Fibroblast of upper back skin (primary cell): ENCODE measurements at places on chromosomes 2 and 18.

GRCh38 chr2:238855891-238856580, 8.2 kb downstream of the TWIST2 start:
- no peak for DNase-seq

- DNase-seq, result peak; percentile 55
Observed at GRCh38 chr18:45569566-45570275, 45.6 kb upstream of the SLC14A2 start.

GRCh38 chr2:72561621-72562318, 264.1 kb downstream of the EXOC6B start:
- peak; percentile 81 for DNase-seq

DNA sequence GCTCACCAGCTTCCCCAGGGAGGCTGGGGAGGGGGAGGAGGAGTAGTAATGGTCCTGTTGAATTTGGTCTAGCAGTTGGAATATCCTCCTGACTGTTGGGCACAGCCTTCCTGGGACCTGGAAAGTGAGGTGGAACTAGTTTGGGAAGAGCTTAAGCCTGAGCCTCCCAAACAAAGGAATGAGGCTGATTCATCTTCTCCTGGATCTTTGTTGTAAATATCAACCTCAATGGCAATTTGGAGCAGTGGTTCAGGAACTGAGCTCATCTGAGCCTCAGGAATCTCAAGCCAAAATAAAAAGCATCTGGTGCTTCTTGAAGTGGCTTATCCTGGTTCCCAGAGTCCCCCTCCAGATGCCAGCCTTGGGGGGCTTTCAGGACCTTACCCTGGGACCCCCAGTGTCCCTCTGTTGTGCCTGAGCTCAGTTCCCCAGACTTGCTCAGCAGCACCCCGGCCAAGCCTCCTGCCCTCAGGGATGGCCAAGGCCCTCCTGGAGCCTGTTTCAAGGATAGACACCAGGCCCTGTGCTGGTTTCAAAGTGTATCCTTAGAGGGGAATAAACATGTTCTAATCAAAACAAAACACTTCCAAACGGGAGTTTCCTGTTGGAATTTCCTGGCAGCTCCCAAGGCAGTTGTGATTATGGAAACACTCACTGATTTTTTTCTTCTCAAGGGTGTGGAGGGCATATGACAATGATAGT, 112.6 kb downstream of the DDX1 start:
- no peak for DNase-seq

DNA sequence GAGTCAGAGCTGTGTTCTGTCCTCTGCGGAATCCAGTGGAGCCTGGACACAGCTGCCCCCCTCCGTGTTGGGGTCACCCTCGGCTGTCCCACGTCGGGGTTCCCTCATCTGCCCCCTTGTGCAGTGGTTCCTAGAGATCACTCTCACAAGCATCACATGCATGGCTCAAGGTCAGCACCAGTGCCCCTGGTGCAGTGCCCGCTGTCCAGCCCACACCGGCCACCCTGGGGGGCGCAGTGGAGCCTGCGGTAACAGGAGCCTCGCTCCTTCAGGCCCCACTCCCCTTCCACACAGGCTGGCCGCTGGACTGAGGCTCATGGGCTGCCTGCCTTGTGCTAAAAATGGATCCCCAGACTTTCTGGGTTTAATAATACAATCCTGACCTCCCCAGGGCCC, 8.8 kb downstream of the TEKT4 start:
- no peak for DNase-seq

DNA sequence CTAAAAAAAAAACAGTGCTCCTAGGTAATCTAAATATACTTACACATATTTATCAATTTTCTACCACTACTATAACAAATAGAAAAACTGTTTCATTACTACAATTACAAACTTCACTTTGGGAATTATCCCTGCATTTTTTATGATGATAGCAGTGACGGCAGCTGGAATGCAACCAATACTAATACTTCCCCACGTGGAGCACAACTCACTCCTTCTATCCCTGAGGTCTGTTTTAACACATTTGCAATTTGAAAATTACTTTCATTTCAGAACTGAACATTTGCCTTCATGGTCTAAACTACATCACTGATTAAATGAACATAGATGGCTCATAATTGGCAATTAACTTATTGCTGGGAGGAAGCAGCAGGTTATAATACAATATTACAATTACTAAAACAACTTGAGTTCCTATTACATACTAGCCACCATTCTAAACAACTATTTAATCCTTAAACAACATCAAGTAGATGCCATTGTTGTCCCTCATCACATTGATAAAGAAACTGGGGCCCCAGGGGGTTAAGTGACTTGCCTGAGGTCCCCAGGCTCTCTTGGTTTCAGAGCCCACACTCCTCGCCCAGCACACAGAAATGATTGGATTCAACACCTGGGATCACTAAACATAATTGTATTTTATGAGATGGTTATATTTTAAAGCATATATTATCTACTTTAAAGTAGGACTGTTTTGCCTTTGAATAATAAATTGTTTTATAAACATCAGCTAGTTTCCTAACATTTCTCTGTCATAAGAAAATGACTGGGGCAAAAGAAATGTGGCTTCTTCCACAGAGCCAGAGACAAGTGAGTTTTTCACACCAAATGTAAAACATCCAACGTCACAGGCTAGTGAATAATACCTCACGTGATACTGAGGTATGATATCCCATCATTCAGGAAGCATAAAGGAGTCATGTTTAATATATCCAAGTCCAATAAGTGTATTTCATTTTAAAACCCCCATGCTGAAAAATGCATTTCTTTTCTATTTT, 6.2 kb downstream of the COLEC12 start:
- DNase-seq, result peak; percentile 69

- no peak for DNase-seq
Observed at GRCh38 chr2:218780851-218781690, 876 bp upstream of the CYP27A1 start.

DNA sequence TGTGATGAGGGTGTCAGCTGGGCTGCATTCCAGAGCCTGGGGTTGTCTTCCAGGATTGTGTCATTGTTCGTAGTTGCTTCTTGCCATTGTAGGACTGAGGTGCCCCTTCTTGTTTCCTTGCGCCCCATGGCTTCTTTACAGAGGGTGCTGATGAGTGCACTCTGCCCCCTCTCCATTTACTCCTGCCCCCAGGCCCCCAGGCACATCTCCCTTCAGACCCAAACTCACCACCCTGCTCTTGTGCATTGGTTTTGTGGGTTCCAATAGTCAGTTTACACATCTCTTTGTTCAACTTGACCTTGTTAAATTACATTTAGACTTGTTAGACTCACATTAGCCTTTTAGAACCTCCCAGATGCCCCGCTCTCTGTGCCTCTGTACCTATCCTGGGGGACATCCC, 33.1 kb downstream of the HJURP start:
- DNase-seq, result no peak

DNA sequence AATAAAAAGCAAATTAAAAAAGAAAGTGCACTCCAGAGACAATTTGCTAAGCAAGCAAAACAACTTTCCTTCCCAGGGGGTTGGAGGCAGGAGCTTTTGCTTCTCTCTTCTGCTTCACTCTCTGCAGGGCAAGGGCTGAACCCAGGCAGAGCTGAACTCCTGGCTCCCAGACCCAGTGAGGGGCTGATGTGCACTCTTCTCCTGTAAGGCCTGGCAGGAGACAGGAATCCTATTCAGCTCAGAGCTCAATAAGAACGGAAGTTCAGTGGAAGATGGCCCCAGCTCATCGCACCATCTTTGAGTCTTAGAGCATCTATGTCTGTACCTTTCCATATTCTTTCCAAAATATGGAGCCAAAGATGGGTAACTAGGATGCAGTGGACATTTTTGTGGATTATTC, 29.1 kb downstream of the CIB4 start:
- no peak for DNase-seq

- DNase-seq, result no peak
Observed at GRCh38 chr2:74751981-74752851, 81.7 kb upstream of the HK2 start.

GRCh38 chr2:85838181-85838580, 50.6 kb downstream of the ST3GAL5 start:
- no peak for DNase-seq

DNA sequence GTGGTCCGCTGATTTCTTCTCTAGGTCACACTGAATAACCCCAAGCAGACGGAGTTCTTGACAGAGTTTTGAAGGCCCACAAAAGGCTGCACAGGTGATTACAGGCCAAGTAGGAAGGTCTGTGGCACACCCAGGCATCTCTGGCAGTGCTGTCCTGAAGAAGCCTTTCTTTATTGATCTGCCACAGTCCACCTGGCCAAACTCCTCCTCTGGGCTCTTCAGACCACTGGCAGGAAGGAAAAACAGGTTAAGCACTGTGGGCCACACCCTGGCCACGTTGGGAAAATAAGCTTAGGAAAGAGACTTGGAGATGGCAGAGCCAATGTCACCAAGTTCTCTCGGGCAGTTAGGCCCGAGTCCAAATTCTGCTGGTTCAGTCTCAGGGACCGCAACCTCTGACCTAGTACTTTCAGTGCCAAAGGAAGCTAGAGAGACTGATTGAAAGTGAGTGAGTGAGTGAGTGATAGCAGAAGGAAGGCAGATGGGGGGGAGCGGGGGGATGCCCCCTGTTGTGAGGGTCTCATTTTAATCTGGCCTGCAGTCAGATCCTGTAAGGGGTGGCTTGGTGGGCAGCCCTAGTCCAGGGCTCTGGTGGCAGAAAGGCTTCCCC, 102.9 kb downstream of the TGFA start:
- no peak for DNase-seq

GRCh38 chr2:13508671-13509070, 791.9 kb downstream of the TRIB2 start:
- no peak for DNase-seq

- DNase-seq, result no peak
Observed at GRCh38 chr2:138500592-138501424, 762 bp upstream of the SPOPL start.

GRCh38 chr18:4755848-4756247, 300.7 kb upstream of the DLGAP1 start:
- DNase-seq, result no peak

- peak; percentile 95 for DNase-seq
Observed at GRCh38 chr2:226891780-226892590, 56.1 kb downstream of the RHBDD1 start.

GRCh38 chr2:51953931-51954330, 922.0 kb upstream of the NRXN1 start:
- DNase-seq, result peak; percentile 84

GRCh38 chr2:47194410-47194809, 39.3 kb upstream of the STPG4 start:
- no peak for DNase-seq

DNA sequence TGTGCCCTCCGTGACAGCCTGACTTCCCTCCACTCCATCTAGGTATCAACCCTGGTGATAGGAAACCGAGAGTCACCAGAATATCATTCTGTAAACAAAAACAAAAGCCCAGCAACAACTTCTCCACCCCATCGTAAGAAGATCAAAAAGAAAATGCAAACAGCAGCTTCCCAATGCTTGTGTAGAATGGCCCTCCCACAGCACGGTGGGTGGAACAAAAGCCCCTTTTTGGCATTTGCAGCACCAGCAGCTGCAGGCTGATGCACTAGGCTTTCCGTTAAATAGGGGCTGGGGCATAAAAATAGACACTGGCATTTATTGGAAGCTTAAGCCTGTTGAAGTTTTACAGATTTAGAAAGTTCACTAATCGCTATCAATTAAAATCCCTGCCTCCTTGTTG, 513.0 kb downstream of the GALR1 start:
- no peak for DNase-seq

GRCh38 chr18:69935319-69936190, 12.1 kb downstream of the CD226 start:
- peak; percentile 28 for DNase-seq

DNA sequence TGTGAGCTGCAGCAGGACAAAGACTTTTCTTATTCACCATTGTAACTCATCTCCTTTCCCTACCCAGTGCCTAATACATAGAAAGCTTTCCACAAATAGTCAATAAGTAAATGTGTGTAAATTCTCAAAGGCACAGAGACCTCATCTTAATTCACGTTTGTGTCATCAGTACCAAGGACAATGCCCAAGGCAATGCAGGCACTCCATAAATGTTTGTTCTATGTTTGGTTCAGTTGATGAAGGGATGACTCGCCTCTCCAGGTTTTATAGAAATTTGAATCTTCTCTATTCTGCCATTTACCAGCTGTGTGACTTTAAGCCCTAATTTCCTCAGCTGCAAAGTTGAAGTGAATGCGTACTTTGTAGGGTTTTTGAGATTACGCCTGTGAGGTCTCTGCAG, 2.1 kb upstream of the MOGAT1 start:
- DNase-seq, result no peak

- no peak for DNase-seq
Observed at GRCh38 chr2:166784296-166784946, 103.9 kb upstream of the XIRP2 start.

GRCh38 chr2:11824901-11825828, 78.7 kb downstream of the LPIN1 start:
- DNase-seq, result no peak

DNA sequence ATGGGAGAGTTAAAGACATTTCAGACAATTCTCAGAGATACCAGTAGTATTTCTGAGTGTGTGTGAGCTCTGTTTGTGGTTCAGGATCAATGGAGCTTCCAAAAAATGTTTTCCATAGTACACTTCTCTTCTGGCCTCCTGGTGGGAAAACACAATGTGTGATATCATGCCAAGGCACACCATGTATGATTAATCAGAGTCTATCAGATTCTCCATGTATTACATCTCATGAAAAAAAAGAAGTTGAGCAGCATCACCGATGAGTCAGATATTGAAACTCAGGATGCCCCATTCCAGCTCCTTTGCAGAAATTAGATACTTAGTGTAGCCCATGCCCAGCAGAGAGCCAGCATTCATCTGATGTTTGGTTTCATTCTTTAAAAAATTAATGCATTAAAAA, 620.3 kb upstream of the POU3F3 start:
- no peak for DNase-seq

GRCh38 chr18:58788470-58788869, 76.2 kb upstream of the ZNF532 start:
- peak; percentile 25 for DNase-seq

- peak; percentile 67 for DNase-seq
Observed at GRCh38 chr2:151161821-151162551, 99.7 kb downstream of the RBM43 start.

DNA sequence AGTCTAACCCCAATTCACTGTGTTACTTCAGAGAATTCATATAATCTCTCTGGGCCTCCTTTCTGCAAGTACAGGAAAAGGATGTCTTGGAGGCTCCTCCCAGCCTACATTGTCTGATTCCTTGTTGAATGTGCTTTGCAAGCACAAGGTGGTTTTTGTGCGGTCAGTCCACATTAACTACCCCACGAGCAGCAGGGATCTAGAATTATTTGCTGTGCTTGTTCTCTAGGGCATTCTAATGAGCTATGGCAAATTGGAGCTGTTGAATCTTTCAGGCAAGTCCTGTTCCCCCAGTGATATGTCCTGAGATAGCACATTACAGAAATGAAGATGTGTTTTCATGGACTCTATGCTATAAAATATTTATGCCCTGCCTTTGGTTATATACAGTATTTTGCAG, 349.4 kb downstream of the SLC4A3 start:
- no peak for DNase-seq

- no peak for DNase-seq
Observed at GRCh38 chr2:230944123-230944653, 19.1 kb upstream of the GPR55 start.

DNA sequence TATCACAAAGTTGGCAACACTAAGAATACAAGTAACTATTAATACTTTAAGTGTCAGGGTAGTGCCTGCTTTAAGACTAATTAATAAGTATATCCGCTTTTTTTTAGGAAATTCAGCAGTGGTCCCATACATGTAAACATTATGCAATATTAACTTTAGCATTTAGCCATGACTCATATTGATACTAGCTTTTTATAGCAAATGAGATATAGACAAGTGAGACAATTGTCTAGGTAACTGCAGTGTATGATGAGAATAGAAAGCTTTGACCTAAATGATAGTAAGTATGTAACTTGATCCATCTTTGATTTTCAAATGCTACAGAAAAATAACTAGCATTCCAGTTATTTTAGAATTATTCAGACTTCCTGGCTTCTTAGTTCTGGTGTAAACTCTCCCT, 27.4 kb upstream of the VRK2 start:
- DNase-seq, result no peak
